CD4-positive, alpha-beta T cell treated with Interleukin-2 at 100 ng/mL for 4 hours (primary cell): ENCODE measurements at places on chromosomes 16 and 17.

DNA sequence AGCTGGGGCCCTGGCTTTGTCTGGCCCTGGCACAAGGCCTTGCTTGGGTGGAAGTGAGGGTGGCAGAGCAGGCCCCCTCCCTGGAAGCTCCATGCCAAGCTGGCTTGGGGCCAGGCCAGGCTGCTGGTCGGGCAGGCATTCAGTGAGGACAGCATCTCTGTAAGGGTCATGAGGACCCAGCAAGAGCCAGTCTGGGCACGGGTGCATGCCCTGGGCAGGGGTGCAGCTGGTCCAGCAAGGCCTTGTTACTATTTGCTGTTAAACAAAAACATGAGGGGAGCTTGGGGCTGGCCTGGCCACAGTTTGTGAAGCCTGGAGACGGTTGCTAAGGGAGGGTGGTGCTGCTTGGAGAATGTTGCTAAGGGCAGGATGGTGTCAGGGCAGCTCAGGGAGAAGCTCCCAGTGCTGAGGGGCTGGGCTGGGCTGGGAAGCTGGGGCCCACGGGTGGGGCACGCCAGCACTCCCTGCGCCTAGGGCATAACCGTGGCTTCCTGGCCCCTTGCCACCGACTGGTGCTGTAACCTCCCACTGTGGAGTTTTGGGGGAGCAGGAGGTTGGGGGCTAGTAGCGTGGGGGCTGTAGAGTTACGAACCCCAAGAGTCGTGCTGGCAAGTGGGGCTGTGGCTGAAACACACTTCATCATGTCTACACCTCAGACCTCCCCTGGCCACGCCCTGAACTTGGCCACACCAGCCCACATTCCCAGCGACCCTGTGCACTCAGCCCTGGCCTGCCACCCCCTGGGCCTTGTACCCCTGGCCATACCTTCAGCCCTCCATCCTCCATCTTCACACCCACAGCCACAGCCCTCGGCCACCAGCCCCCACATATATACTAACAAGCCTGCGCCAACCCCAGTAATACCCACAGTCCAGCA, 1.6 kb downstream of the TPPP3 start:
- DNase-seq = no peak

GRCh38 chr16:978403-978802, 3.2 kb upstream of the SOX8 start:
- DNase-seq = no peak

- no peak for DNase-seq
Measured at GRCh38 chr17:35374766-35375344, 1.4 kb upstream of the SLFN11 start.

DNA sequence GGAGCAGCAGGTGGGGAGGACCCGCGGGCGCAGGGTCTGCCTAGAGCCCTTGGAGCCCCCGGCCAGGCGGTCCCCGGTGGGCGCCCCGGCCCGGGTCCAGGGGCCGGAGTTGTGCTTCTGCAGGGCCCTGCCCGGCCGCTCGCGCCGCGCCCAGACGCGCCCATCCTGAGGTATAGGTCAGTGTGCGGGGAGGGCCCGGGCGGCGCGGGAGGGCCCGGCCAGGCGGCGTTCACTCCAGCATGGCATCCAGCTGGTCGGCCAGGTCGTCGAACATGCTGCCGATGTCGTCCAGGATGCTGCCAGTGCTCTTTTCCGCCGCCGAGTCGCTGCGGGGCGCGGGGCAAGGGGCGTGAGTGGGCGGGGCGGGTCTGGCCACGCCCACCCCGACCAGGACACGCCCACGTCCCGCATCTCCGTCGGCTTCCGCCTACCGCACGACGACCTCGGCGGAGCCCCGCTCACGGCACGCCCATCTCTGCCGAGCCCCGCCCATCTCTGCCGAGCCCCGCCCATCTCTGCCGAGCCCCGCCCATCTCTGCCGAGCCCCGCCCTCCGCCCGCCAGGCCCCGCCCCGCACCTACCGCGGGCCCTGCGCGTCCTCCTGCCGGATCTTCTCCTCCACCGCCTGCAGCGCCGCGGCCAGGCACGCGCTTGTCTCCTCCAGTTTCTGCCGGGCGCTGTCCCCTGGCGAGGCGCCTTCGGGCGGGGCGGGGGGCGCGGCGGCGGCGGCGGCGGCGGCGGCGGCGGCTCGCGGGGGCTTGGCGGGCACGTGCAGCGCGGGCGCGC, 17.9 kb downstream of the CASKIN1 start:
- DNase-seq = no peak

DNA sequence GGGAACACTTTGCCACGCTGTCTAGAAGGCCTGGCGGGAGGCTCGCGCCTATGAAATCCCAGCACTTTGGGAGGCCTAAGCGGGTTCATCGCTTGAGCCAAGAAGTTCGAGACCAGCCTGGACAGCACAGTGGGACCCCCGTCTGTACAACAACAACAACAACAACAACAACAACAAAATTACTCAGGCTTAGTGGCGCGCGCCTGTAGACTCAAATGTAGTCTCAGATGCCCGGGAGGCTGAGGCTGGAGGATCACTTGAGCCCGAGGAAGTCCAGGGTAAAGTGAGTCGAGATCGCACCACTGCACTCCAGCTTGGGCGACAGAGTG, 297 bp upstream of the SLFN13 start:
- no peak for DNase-seq

- DNase-seq = no peak
Measured at GRCh38 chr16:21172650-21173049, 14.2 kb downstream of the LDAF1 start.

DNA sequence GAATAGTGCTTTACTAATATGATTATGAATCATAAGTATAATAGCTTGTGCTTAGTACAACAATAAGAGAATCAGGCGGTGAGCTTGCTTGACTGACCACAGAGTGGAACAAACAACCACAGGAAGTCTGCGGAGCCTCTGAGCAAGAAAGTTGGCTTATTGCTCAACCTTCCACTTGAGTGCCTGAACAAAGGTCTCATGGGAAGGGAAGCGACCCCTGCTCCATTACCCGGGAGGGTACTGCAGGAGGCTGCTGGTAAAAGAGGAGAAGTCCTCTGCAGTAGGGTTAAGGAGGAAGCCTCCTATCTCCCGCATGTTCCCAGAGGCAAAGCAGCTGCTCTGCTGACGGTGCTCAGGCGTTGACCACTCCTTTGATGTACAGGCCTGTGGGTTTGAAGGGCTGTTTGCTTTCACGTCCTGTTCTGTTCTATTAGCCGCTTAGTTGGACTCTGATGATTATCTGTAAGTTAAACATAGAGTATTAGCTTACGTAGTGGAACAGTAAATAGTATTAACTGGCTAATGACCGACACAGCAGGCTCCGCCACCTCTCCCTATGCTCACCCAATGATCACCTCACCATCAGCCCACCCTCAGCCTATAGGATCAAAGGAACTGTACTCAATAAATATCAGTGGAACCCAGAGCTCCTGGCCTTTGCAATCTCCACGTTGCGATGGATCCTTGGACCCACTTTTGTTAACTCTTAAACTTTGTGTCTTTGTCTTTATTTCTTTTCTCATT, 17.5 kb downstream of the ALOX15B start:
- DNase-seq = peak; percentile 21

GRCh38 chr16:77589071-77589765, 133.1 kb upstream of the NUDT7 start:
- DNase-seq = no peak

DNA sequence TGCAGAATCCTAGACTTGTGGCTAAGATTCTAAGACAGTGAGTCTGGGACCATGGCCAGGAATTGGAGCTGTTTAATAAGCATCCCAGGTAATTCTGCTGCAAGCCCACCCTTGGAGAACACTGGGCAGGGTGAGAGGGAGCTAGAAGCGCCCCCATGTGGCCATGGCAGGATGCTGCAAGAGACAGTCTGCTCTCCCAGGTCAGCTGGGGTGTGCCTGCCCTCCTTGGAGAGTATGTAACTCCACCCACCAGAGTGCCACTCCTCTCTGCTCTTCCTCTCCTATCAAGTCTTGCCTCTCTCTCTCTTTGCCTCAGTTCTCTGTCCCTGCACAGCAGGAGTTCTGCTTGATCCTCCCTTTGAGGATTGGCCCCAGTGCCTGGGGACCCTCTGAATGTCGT, 14.9 kb downstream of the RCVRN start:
- DNase-seq = no peak

DNA sequence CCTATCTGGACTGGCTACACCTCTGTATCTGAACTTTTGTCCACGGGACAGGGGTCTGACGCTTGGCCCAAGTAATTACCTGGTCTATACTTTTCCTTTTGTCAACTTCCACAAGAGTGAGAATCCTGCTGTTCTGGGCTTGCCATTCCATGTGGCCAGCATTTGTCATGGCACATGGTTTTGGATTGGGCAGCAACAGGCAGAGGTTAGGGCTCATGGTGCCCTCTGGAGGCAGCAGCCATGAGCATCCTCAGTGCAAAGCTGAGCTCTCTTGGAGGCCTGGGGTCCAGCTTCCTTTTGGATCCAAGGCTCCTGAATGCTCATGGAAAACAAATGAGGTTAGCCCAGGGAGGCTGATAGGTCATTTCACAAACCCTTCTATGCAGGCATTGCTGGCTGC, 7.5 kb upstream of the EDC4 start:
- no peak for DNase-seq

- no peak for DNase-seq
Measured at GRCh38 chr17:74658620-74659019, 35.1 kb upstream of the CD300E start.
